Endodermal cell (in vitro differentiated cells): ENCODE measurements at places on chromosomes 11 and 22. TPM values are rescaled to one million over a fixed set of nuclear protein-coding genes. Genes with fewer than 3 reads are reported as not detected.

The RAPSN gene
- total RNA-seq = 0.63 and 0.64 TPM in 2 replicates

The NRXN2 gene
- total RNA-seq = 0.46 to 1.3 TPM (median 1.00 TPM) in 3 replicates

The RAB1B gene
- total RNA-seq = 111 to 127 TPM (median 122 TPM) in 3 replicates

The PHF5A gene
- 71.0 and 71.6 TPM in 2 replicates for total RNA-seq

The DERL3 gene
- total RNA-seq = 6.9 to 14.3 TPM (median 7.6 TPM) in 3 replicates

The KRTAP5-10 gene
- 0.29 TPM in 1 of 3 replicates, not detected in the others for total RNA-seq

The PTH gene
- not detected in 2 replicates for total RNA-seq

The SLC35C1 gene
- total RNA-seq = 7.0 to 16.0 TPM (median 13.6 TPM) in 3 replicates

The OR8D4 gene
- 0.11 and 0.13 TPM in 2 replicates for total RNA-seq

The UEVLD gene
- total RNA-seq = 11.5 and 14.4 TPM in 2 replicates

The RFPL3 gene
- total RNA-seq = not detected in 2 replicates

GRCh38 chr11:59862252-59862651, 4.0 kb downstream of the TCN1 start:
- DNase-seq = no peak

DNA sequence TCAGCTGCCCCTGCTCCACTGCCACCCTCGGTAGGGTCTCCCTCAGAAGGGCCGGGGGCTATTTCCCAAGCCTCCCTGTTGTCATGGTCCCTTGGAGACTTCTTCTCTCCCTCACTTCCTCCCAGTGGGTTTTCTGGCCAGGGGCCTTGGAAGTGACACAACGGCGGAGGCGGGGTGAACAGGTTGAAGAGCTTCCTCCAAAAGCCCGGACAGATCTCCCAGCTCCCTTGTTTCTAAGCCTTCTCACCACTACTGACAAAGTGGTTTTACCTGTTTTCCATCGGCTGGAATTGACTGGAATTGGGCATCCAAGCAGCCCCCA, 14.5 kb downstream of the MYH9 start:
- peak; percentile 63 for DNase-seq

- DNase-seq = peak; percentile 80
Observed at GRCh38 chr11:65116370-65117205, 913 bp downstream of the ZNHIT2 start.

DNA sequence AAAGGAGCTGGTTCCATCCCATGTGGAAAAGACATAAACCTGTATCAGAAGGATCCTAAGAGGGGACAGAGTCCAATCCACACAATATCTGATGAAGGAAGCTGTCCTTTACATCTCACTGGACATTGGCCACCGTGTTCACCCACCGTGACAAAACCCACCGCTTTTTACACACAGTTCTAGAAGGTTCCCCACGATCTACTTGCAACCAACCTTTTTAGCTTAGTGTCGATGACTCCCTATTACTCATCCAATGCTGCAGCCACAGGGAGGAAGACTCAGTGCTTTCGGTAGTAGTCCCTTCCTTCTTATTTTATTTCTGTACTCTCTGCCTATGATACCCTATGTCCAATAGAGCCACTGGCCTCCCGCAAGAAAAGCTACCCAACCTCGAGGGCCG, 65.4 kb downstream of the MAPK1 start:
- no peak for DNase-seq

DNA sequence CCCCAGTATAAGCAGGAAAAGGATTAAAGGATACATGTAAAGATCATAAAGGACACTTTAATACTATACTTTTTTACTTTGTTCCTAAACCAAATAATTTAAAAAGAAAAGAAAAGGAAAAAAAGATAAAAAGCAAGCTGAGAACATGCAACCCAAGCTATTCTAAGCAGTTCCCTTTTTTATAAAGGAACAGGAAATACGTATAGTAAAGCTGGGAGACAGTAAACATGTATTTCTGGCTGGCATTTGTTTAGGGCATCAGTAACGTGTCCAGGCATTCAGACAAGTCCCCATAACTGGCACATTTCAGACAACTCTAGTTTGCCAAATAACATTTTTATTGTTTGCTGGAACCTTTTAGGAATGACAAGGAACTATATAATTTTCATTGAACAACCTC, 24.9 kb downstream of the BCO2 start:
- no peak for DNase-seq

- DNase-seq = peak; percentile 89
Observed at GRCh38 chr11:125903711-125904659, at the start of gene DDX25. Gene DDX25 (plus strand): TSS chr11:125904508. CDS start chr11:125904518, 10 bp downstream.

DNA sequence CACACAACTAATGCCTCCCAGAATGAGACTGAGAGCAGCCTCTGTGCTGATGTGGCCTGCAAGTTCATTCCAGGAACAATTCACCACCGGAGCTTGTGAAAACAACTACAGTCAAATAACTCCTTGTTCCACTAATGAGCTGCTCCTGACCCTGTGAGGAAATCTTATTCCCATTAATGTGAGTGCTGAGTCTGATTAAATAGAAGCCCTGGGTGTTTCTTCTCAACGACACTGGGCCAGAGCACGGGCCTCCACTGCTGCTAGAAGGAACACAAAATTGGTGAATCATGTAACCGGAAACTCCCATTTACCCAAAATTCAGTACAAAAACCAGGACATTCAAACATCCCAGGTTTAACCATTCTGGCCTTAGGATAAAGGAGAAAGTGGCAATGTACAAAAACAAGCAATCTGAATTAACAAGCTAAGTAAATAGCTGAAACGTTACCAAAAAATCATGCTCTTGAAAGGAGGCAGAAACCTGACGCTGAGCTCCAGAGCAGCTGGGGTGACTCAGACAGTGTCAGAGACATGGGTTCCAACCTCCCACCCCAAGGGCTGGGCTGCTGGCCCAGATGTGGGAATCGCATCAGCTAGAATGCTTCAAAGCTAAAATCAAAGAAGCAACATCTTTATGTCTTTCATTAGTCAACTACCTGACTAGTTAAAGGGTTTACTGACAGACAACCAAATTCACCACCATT, 26.7 kb downstream of the SERGEF start:
- no peak for DNase-seq

DNA sequence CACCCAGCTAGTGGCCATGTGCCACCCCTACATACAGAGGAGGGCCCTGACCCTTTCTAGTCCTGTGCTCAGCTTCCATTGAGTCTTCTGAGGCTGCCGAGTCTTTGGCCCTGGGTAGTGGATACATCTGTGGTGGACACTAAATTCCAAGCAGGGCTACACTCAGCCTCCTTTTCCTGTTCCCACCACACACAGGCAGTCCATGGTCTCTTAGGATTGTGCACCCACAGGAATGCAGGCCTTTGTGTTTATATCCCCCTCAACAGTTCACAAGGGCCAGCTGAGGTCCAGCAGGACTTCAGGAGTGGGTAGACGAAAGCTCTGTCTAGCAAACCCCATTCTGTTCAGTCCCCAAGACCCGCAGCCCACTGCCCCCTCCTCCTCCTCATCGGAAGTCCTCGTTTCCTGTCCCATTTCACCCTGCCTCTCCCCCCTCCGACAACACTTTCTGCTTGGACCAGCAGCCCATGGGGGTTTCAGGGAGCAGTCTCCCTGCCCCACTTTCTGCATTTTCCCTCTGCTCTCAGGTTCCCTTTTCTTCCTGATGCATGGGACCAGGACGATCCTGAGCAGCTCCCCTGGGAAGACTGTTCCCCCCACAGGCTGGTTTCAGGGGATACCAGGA, 91.8 kb downstream of the SWAP70 start:
- no peak for DNase-seq

DNA sequence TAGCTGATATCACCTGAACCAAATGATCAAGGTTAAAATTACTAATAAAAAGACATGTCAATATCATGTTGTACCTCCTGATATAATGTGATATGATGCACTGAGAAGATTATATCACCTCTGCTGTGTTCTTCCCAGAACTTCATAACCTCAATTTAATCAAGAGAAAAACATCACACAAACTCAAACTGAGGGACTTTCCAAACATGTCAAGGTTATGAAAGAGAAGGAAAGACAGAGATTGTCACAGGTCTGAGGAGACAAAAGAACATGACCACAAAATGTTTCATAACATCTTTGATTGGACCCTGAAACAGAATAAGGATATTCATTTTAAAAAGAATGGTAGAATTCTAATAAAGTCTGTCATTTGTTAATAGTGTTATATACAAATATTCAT, 43.0 kb upstream of the CFAP300 start:
- DNase-seq = no peak

- no peak for DNase-seq
Observed at GRCh38 chr22:37741312-37741795, 44.5 kb downstream of the TRIOBP start.

- DNase-seq = no peak
Observed at GRCh38 chr22:42280836-42281235, 10.4 kb upstream of the TCF20 start.

GRCh38 chr11:44626645-44627044, 61.2 kb downstream of the CD82 start:
- DNase-seq = no peak

DNA sequence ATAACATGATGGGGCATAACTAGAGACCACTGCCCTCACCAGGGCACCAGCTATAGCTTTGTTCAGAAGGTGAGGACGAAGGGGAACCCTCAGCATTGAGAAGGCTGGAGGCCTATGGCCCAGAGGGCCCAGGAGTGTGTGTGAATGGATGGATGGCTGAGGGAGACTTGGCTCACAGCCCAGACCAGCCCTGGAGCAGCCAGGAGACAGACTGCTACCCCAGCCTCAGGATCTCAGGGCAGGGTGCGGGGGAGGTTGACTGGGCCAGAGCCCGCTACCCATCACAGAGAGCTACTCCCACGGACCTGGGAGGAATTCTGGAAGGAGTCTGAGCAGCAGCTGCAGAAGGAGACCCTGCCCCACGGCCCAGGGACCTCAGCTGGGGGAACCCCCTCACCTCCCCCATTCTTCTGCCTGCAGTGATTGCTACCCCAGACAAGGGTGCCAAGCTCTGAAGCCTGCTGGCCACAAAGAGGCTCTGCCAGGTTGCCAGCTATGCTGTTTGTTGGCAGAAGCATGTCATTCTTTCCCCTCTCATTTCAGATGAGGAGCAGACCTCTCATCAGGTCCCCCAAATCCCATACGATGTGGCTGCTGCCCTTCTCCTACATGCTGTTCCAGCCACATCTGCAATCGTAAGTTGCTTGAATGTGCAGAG, 5.4 kb upstream of the CSDC2 start:
- DNase-seq = no peak

DNA sequence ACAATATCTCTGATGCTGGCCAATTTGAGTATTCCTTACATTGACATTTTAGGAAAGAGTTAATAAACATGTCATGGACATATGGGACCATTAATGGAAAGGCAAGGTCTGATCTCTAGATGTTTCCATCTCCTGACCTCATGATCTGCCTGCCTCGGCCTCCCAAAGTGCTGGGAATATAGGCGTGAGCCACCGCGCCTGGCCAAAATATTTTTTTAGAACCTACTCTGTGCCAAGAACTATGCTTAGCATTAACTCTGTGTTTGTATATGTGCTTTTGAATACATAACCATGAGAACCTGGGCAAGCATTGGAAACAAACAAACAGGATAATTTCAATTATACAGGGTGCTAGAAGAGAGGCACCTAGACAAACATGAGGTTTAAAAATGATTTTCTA, 123.2 kb downstream of the ATG16L2 start:
- DNase-seq = no peak

GRCh38 chr11:70545610-70545912, 147.2 kb downstream of the CTTN start:
- DNase-seq = no peak

DNA sequence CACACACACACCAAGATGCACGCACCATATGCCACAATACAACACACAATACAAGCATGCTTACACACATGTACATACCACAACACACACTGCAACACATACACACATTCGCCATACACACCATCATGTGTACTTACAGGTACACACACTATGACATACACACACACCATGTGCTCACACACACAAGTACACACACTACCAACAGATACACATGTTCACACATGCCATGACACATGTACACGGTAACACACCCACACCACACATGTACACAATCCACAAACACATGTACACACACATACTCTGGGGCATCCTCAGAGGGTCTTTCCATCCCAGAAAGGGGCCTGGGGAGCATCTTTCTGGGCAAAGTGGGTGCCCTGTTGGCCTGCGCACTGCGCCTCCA, 82.2 kb downstream of the ST3GAL4 start:
- no peak for DNase-seq

DNA sequence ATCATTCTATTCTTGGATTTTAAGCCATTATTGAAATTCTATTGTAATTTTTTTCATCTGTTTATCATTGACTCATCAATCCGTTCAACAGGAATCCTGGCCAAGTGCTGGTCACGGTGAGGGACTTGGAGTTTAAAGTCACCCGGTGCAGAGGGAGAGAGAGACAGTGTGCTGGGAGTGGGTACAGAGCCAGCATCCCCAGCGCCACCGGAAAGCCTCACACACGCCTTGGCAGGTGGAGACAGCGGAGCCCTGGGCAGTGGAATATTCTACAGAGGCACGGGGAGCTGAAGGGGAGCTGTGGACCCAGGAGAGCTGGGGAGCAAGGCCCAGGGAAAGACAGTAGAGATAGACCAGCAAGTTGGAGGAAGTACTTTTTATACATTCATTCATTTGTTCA, 787.6 kb downstream of the BRD1 start:
- no peak for DNase-seq

DNA sequence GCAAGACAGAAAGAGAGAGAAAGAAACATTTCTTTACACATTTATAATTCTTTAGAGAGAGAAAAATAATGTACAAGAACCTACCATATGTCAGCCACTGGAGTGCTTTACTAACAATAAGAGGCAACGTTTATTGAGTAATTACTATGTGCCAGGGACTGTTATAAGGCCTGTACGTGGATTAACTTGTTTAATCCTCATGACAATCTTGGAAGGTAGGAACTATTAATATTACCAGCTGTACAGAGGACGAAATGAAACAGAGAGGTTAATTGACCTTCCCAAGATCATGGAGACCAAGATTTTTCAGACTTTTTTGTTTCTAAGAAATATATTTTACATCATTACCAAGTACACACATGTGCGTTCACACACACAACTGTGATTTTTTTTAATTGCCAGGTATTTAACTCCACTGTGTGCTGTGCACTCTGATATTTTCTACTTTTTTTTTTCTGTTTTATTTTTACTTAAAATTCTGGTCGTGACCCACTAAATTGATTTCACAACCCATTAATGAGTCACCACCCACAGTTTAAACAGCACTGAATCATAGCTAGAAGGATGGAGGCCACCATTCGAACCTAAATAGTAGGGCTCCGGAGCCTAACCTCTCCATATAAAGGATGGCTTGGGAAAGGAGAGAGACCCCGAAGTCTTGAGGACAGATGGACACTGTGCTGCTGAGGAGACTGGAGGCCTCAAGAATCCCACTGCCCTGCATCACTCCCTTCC, 21.4 kb downstream of the CREB3L1 start:
- no peak for DNase-seq

- no peak for DNase-seq
Observed at GRCh38 chr11:19101796-19102520, 15.0 kb upstream of the ZDHHC13 start.

DNA sequence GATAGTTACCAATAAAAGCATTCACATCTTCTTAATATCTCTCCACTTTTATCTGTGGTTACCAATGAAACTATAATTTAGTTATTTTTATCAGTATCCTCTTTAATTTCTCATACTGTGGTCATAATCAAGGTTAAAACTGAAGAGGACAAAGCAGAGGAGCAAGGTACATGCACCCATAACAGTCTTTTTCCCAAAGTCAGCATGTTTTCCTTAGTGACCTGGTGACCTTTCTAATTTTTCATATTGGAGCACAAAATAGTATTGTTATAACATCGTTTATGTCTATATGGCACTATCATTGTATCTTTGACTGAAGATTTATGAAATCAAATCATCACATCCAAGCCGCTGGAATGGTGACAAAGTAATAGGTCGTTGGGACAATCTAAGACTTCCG, 51.5 kb upstream of the CHORDC1 start:
- DNase-seq = no peak
